ENCODE measurements at places on chromosomes 12 and 14.

DNA sequence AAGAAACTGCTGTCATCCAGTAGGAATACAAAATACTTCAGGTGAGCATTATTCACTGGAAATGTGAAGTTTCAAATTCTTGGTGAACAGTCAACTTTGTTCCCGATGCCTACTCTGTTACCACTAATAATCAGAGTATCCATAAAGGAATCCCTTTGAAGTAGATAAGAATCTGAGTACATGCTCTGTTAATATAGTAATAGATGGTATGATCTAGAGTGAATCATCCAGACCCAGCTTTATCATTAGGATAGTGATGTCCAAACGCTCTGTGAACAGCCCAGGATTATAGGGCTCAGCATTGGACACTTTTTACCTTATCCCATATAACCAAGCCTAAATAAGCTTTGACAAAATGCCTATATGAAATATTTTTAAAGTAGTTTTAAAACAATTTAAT is 33.3 kb downstream of the PPP2R3C start:
- H3K27me3 ChIP-seq, result no peaks in the 10 kb centered on the region
- H3K4me1 ChIP-seq, result no peaks in the 10 kb centered on the region
- DNase-seq, result no peak
- H3K36me3 ChIP-seq, result peaks cover 9% of the 10 kb centered on the region
- H3K27ac ChIP-seq, result no peak overlapping the region
- H3K4me3 ChIP-seq, result no peak overlapping the region

- H3K4me1 ChIP-seq, result no peaks in the 10 kb centered on the region
- no peak for DNase-seq
- H3K27me3 ChIP-seq, result no peaks in the 10 kb centered on the region
- no peaks in the 10 kb centered on the region for H3K36me3 ChIP-seq
- no peak overlapping the region for H3K4me3 ChIP-seq
These were observed 213.5 kb downstream of the PELI2 start for GRCh38 chr14:56331592-56332216.

DNA sequence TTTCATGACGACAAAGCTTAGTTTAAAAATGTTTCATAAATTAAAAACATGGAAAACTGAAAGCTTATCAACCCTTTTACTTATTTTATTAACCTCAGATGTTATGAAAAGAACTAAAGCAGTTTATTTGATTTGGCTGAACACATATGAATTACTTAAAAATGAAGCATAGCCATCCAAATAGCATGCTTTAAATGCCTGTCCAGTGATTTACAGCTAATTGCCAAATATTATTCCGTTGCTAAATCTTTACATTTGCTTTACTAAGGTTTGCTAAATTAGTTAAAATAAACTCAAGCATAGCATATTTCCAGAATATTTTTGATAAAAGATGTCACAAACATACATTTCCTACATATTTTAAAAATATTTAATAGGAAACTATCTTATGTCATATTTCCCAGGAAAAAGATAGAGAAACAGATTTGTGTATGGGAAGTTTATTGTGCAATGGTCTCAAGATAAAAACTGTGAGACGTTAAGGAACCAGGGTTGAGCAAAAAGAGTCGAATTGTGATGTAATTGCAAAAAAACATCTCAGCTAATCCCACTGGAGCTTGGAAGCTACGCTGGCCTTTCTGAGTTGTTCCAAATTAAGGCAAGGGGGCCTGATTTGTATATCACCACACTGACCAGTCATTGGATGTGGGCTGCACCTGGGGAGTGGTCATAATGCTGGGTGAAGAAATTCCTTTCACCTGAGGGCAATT is 25.8 kb downstream of the GPR135 start:
- no peaks in the 10 kb centered on the region for H3K36me3 ChIP-seq
- H3K4me3 ChIP-seq, result no peak overlapping the region
- H3K4me1 ChIP-seq, result no peaks in the 10 kb centered on the region
- no peak for DNase-seq

DNA sequence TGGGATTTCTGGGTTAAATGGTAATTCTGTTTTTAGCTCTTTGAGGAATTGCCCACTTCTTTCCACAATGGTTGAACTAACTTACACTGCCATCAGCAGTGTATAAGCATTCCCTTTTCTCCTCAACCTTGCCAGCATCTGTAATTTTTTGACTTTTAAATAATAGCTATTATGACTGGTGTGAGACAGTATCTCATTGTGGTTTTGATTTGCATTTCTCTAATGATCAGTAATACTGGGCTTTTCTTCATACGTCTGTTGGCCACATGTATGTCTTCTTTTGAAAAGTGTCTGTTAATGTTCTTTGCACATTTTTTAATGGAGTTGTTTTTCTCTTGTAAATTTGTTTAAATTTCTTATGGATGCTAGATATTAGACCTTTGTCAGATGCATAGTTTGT is 323.7 kb downstream of the CCDC91 start:
- H3K4me1 ChIP-seq, result peaks cover 7% of the 10 kb centered on the region
- H3K4me3 ChIP-seq, result no peak overlapping the region
- no peaks in the 10 kb centered on the region for H3K27me3 ChIP-seq
- H3K36me3 ChIP-seq, result no peaks in the 10 kb centered on the region

GRCh38 chr12:40142001-40142744 is 36.3 kb upstream of the SLC2A13 start:
- H3K4me3 ChIP-seq, result no peak overlapping the region
- no peak for DNase-seq
- no peaks in the 10 kb centered on the region for H3K27me3 ChIP-seq
- no peak overlapping the region for H3K27ac ChIP-seq
- no peaks in the 10 kb centered on the region for H3K4me1 ChIP-seq
- H3K36me3 ChIP-seq, result no peaks in the 10 kb centered on the region

DNA sequence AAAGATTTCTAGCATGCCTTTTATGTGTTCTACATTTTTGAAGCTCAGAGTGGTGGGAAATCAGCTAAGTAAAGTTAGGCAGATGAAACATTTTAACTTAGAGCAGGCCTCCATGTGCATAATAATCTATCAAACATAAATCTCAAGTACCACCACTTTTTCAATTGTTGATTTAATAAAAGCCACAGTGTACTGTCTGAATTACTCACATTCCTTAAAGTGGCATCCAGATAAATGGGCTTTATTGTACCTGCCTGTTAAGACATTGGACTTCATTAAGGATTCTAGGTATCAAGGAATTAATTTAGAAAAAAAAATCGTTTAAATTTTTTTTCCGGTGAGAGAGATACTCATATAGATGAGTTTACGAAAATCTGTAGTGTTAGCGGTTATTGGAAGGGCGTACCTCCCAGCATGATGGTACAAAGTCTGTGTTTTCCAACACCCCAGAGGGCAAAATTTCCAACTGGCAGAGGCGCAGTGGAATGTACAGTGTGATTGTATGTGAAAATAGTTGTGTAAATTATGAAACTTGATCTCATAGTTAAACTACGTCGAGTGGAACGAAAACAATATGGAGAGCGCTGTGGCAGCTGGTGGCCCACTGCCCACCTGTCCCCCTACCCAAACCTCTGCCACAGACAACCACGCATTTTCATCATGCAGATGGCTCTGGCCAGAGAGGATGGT is 25.0 kb downstream of the ELK3 start:
- H3K36me3 ChIP-seq, result no peaks in the 10 kb centered on the region
- H3K27ac ChIP-seq, result no peak overlapping the region
- no peak for DNase-seq
- no peaks in the 10 kb centered on the region for H3K27me3 ChIP-seq
- H3K4me3 ChIP-seq, result no peak overlapping the region

DNA sequence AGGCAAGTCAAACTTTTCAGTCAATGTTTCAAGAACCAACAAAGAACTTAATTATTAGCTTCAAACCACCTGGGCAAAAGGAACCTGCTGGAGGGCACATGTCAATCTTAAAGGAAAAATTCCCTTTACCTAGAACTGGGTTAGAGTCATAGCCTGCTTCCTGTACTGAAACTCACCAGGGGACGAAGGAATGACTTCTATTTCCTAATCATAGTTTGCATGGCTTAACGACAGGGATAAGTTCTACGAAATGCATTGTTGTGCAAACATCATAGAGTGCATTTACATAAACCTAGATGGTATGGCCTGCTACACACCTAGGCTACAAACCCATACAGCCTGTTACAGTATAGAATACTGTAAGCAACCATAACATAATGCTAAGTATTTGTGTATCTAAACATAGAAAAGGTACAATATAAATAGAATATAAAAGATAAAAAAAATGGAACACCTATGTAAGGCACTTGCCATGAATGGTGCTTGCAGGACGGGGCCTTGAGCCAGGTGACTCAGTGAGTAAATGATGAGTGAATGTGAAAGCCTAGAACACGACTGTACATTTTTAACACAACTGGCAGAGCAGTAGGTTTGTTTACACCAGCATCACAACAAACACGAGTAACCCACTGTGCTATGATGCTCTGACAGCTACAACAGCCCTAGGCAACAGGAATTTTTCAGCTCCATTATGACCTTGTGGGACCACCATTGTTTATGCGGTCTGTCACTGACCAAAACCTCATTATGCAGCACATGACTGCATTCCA is 234.9 kb upstream of the CAND1 start:
- peaks cover 40% of the 10 kb centered on the region for H3K27me3 ChIP-seq
- no peaks in the 10 kb centered on the region for H3K36me3 ChIP-seq
- no peak overlapping the region for H3K27ac ChIP-seq
- H3K4me1 ChIP-seq, result peaks cover 22% of the 10 kb centered on the region

DNA sequence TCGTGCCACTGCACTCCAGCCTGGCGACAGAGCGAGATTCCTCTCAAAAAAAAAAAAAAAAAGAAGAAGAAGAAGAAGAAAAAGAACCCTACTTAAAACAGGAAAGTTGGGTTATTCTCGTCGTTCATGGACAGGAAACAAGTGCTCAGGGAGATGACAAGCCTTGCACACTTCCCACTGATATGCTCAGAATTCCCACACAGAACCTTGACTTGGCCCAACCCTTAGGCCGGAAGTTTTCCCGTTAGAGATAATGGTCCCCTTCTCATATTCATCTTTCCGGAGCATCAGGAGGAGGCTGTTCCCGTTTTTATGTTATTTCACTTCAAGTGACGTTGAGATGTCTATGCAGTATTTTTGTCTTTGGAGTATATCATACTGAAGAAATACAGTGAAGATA is 36.2 kb downstream of the APOBEC1 start:
- 0 out of 2 replicates have a peak, but pooled peaks cover 5% of the 10 kb centered on the region for H3K27me3 ChIP-seq
- no peak overlapping the region for H3K4me3 ChIP-seq
- no peak overlapping the region for H3K27ac ChIP-seq
- no peak for DNase-seq
- H3K36me3 ChIP-seq, result no peaks in the 10 kb centered on the region
- H3K4me1 ChIP-seq, result no peaks in the 10 kb centered on the region

GRCh38 chr14:90003526-90004307 is 48.0 kb downstream of the TDP1 start:
- H3K4me3 ChIP-seq, result no peak overlapping the region
- no peaks in the 10 kb centered on the region for H3K27me3 ChIP-seq
- peaks cover 8% of the 10 kb centered on the region for H3K36me3 ChIP-seq
- H3K27ac ChIP-seq, result no peak overlapping the region
- H3K4me1 ChIP-seq, result no peaks in the 10 kb centered on the region

GRCh38 chr14:56394826-56395530 is 184.6 kb upstream of the TMEM260 start:
- H3K36me3 ChIP-seq, result no peaks in the 10 kb centered on the region
- H3K4me3 ChIP-seq, result no peak overlapping the region
- DNase-seq, result peak; percentile 16
- H3K4me1 ChIP-seq, result 0 out of 2 replicates have a peak, but pooled peaks cover 4% of the 10 kb centered on the region
- no peaks in the 10 kb centered on the region for H3K27me3 ChIP-seq
- H3K27ac ChIP-seq, result no peak overlapping the region

- H3K4me1 ChIP-seq, result 0 out of 2 replicates have a peak, but pooled peaks cover 4% of the 10 kb centered on the region
- no peak overlapping the region for H3K27ac ChIP-seq
- H3K4me3 ChIP-seq, result no peak overlapping the region
- H3K36me3 ChIP-seq, result no peaks in the 10 kb centered on the region
- no peak for DNase-seq
- no peaks in the 10 kb centered on the region for H3K27me3 ChIP-seq
These were observed 338.4 kb downstream of the RAD51B start for GRCh38 chr14:68157971-68158371.

DNA sequence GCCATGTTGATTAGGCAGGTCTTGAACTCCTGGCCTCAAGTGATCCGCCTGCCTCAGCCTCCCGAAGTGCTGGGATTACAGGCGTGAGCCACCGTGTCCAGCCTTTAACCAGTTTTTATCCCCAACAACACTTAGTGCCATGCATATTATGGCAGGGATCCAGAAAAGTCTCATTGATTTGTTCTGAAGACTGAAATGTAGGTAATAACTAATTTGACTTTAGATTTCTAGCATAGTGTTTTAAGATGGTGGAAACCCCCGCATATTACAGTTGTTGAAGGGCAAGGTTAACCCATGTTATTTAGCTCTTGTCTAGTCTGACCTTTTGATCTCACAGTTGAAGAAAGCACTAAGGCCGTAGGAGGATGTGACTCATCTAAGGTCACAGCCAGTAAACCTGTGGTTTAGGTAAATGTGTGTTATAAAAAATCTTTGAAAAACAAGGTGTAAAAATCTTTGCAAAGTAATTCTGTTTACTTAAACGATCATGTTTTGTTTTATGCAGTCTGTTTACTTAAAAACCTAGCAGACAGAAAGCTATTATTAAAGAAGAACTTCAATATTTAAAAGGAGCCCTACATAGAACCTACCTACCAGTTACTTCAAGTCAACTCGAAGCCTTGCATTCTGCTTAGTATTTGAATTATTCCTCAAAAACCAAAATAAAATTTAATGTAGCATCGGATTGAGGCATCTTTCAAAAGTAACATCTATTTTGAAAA is 24.8 kb downstream of the BICDL1 start:
- H3K4me3 ChIP-seq, result no peak overlapping the region
- no peak overlapping the region for H3K27ac ChIP-seq
- DNase-seq, result no peak
- no peaks in the 10 kb centered on the region for H3K36me3 ChIP-seq
- no peaks in the 10 kb centered on the region for H3K27me3 ChIP-seq

DNA sequence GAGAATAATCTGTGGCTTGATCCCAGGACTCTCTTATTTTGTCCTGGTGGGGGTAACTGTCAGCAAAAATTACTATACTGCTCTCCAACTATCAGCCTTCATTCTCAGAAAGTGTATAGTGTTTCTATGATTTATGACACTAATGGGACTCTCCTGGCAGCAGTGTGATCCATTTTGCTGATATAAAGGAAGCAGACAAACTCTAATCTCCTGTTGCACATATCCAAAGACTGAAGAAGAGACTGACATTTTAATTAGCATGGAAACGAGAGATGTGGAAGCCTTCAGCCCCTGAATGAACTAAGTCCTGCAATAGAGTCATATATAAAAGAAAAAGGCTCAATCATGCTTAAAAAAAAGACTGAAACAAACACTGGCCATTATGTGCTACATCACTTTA is 127.8 kb upstream of the SSTR1 start:
- no peaks in the 10 kb centered on the region for H3K27me3 ChIP-seq
- no peak overlapping the region for H3K27ac ChIP-seq
- no peak overlapping the region for H3K4me3 ChIP-seq
- peaks cover 22% of the 10 kb centered on the region for H3K4me1 ChIP-seq

- H3K27me3 ChIP-seq, result no peaks in the 10 kb centered on the region
- H3K4me3 ChIP-seq, result no peak overlapping the region
- DNase-seq, result no peak
- H3K36me3 ChIP-seq, result no peaks in the 10 kb centered on the region
- no peak overlapping the region for H3K27ac ChIP-seq
These were observed 21.4 kb downstream of the KLRK1 start for GRCh38 chr12:10368206-10369171.

Measured in GM23338 (cell line).